ENCODE measurements at places on chromosomes 16 and 17.

DNA sequence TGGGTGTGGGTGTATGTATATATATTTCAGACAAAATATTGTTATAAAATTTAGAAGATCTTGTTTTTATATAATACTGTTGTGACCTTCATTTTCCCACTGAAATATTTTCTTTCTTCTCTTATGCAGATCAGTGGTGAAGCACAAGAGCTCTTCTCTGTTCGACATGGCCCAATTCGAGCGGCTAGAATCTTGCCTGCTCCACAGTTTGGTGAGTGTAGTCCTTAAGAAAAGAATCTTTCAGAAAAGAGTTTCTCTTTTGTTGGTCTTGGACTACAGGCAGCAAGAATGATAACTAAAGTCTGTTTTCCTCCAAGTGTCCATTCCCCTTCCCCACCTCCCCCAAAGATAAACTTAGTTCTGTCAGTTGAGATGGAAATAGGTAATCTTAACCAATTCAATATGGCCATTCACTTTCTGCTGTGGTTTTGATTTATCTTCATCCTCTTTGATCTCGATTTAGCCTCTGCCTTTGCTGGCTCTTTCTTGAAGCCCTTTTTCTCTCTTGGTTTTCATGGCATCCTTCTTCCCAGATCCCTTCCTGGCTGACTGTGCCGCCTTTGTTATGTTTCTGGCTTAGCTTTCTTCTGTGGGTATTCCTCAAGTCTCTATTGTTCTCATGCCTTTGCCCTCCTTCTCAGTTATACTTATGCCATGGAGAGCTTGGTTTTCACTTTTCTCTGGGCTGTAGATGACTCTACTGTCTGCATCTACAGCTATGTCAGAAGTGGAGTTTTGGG lies 69.6 kb downstream of the BCAS3 start:
- no peak for DNase-seq

DNA sequence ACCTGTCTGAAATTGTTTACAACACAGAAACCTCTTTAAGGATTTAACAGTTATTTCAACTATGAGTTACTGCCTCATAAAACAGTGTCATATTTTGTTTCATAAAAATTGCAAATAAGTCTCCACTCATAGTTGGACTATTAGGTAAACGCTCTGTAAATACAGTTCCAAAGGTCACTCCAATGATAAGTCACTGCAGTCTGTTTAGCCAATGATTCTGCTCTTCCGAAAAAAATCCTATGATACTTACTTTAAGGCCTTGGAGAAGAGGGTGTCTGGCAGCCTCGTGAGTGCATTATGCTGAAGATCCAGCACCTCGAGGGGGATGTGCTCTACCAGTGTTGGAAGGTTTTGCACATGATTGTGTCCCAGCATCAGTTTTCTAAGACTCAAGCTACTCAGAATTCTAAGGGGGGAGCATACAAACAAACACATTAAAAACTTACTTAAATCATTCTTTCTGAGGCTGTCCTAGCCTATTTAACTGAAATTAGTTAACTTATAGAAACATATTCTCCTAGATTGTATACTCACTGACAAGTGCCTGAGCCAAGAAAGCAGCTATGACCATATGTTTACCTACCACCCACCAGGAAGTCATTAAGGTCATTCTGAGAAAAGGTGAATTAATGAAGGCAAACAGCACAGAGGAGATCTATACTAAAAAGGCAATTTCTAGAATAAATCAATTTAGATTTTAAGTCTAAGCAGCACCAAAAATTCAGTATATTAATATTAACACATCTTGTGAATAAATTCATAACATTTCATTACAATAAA lies 41.1 kb downstream of the MARVELD3 start:
- no peak for DNase-seq

DNA sequence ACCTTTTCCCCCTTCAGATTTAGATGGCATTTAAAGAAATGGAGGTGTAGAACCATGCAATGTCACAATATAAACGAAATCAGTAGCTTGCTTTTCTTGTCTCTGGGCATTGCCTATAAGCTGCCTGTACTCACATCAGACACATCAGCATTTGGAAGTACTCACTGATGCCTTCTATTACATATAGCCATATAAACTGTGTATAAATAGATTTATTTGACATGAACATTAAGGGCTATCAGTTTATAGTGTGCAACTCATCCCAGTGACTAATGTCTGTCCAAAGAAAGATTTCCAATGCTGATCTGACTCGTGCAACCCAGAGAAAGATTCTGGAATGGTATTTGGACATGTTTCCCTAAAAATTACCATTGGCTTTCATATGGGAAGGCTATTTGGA lies 417.9 kb upstream of the MAF start:
- no peak for DNase-seq

DNA sequence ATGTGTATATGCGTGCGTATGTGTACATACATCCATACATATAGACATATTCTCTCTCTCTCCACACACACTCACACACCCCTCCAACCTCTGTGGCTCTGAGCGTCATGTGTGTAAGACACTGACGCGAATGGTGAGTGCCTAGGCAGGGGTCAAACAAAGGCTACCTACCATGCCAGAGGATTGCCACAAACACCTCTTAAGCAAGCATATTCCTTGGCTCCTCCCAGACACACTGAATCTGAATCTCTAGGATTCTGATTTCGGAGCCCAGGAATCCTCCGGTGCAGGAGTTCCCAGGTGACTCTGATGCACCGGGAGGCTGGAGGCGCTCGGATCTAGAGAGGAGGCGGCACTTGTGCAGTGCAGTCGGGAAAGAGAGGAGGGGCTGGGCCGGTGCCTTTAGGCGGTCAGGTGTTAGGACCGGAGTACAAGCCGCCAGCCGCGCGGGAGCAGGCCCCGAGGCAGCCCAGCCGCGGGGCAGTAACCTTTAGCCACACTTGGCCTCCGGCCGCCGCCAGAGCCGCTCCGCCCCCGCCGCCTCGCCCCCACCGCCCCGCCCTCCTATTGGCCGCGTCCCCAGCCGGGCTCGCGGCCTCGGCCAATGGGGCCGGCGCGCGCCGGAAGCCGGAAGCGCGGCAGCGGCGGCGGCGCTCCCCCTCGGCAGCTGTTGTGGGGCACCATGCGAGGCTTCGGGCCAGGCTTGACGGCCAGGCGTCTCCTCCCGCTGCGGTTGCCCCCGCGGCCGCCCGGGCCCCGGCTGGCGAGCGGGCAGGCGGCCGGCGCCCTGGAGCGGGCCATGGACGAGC lies at the start of gene MLYCD:
TSS of gene MLYCD (plus strand) at position 653 of the 809 bp plus-strand sequence. CDS start at position 683, 30 bp downstream.
- DNase-seq: peak; percentile 95

DNA sequence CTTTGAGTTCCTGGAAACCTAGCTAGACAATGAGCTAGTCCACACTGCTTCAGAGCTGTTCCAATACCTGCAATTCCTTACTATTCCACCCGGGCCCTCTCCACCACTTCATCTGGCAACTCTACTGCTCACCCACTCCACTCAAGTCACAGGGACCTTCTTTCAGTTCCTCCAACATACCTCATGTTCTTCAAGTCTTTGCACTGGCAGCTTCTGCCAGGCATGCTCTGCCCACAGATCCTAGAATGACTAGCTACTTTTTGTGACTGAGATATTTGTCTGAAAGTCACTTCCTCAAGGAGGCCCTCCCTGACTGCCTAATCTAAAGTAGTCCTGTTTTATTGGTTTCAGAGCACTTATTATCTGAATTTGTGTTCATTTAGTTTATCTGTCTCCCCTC lies 86.4 kb downstream of the TEX14 start:
- no peak for DNase-seq

DNA sequence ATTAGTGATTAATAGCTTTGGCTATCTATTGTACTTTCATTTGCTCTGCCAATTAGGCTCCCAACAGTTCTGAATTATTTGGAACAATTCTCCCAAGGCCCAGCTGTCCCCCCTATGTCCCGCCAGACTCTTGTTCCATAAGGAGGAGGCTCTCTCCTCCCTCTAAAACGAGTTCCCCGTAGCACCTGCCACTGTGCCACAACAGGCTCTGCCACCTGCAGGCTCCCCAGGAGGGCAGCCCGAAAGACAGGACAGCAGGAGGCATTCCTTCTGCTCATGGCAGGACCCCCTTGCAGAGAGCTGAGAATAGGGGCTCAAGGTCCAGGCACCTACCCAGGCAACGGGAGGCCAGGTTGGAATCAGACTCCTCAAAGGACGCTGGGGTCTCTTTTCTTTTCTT lies 9.0 kb downstream of the PITPNM3 start:
- no peak for DNase-seq

DNA sequence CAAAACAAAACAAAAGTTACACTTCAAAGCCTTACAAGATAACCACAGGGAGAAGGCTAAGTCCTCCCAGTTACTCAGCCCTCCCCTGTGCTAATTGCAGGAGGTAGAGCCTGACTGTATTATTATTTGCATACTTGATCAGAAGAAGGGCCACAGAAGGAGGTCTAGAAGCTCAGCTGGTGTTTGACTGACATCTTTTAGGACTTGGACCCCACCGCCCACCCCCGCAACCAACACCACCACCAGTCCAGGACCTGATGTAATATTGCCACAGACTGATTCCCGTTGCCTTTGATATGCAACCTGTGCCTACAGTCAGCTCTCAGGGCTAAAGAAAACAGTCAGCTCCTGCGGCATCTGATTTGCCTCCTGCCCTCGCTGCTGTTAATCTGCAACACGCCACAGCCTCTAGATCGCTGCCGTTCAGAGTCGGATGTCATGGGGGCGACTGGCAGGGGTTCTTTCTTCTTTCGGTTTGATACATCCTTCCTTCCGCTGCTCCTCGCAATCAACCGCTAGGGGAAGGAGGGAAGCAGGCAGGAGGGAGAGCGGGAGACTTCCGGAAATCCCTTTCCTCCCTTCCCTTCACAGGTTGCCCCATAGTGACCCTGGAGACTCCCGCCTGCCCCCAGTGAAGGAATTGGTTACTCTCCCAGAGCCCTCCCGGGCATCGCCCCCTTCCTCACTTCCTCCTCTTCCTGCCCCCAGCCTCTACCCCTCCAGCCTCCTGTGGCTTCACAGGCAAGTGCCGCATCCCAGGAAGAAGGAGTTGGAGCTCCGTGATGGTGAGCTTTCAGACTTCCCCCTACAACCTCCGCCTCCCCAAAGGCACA lies 90.5 kb upstream of the SOX9 start:
- DNase-seq: peak; percentile 61

GRCh38 chr16:24282141-24282540 lies 26.0 kb downstream of the CACNG3 start:
- no peak for DNase-seq

DNA sequence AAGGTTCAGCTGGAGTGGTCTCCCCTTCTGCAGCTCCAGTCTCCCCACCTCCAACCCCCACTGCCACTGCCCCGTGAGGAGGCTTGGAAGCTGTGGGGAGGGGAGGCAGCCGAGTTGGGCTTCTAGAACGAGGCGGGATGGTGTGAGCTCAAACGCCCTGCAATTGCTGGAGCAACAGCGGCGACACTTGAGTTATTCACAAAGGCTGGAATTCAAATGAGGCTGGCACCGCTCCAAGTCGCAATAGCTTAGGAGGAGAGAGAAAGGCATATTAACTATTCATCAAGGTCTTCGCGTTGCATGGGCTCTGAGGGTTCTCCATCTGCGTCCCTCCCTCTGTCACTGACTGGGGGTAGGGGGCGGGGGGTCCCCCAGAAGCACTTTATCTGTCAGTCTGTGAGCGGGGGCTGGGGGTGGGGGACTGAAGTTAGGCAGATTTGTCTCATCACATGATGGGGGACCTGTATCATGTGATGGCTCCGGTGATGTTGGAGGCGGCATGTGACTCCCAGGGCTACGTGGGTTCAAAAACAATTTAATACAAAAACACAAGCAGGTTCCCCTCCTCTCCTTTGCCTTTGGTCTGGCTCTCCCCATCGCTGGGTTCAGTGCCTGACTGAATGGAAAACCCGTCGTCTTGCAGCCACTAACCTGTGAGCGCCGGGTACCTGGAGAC lies 70.5 kb downstream of the RBBP6 start:
- peak; percentile 74 for DNase-seq

DNA sequence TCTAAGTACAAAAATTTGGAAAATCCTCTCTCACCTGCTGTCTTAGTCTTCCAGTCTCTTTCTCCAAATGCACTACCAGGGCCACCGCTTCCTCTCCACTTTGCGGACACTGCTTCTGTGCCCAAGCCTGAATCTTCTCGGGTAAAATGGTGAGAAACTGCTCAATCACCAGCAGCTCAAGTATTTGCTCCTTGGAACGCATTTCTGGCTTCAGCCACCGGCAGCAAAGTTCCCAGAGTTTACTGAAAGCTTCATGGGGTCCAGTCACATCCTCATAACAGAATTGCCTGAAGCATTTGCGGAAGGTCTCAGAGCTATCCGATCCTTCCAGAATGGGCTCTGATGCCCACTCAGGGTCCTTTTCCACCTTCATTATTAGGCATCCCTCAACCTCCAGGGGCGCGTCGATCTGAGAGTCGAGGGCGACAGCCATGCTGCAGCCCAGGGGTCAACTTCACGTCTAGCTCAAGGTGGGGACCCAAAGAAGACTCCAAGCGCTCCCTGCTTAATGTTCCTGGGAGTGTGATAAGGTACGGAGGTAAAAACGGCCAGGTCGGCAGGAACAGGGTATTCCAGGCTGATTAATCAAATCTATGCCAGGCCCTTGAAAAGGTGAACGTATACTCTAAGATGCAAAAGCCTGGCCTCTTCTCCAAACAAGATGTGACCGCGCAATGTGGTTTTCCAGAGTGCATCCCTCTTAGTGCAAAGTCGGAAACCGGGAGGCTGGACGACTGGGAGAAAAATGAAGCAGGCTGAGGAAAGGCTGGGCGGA lies 763 bp downstream of the ZKSCAN2 start:
- DNase-seq: no peak

DNA sequence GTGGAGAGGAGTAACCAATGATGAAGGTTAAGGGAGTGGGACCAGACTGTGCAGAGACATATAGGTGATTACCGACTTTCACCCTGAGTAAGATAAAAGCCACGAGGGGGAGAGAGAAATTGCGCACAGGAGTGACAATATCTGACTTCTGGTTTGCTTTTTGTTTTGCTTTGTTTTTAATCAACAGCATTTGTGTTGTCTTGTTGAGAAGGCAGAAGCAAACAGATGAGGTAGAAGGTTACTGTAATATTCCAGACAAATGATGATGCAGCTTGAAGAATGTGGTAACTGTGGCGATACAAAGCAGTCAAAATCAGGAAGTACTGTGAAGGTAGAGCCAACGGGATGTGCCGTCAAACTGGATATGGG lies 7.5 kb downstream of the PELP1 start:
- DNase-seq: no peak

- no peak for DNase-seq
These were observed 12.8 kb downstream of the AXIN1 start for GRCh38 chr16:339680-340079.

- DNase-seq: no peak
These were observed 1.4 kb upstream of the WWOX start for GRCh38 chr16:78098087-78098486.

DNA sequence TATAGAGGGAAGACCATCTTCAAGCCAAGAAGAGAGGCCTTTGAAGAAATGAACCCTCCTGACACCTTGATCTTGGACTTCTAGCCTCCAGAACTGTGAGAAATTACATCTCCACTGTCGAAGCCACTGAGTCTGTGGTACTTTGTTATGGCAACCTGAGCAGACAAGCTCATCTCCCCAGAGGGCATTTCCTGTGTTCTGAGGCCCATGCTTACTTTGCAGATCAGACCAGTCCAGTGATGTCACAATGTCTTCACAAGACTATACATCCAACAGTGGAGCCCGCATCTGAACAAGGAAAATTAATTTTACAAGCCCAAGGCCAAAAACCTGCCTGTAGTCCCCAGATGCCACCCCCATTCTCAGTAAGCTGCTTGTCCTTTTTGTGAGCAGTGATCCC lies 14.8 kb upstream of the C17orf113 start:
- no peak for DNase-seq

GRCh38 chr16:74793571-74793970 lies 19.0 kb upstream of the FA2H start:
- DNase-seq: no peak

All from upper lobe of right lung (tissue), 1 donor.